ENCODE measurements at places on chromosomes 1 and 21. TPM values are rescaled to one million over a fixed set of nuclear protein-coding genes. Genes with fewer than 3 reads are reported as not detected.

- no peak for DNase-seq
Measured at GRCh38 chr1:186188004-186188539, 187.0 kb downstream of the TPR start.

The LAMC1 gene
- total RNA-seq = not detected

DNA sequence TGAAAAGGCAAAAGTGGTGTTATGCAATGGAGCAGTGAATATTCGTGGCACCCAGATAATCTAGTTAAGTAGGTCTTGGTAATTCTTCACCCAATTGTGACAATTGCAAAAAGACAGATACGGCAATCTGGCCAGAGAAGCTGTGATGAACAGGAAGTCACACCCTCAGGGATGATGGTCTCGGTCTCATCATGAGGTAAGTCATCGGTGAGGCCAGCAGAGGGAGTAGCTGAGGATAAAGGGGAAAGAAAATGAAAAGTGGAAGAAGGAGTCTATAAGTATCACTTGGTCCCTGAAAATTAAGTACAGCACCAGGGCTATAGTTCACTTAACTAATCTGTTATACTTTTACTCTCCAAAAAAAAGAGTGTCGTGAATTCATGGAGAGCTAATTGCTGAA, 258.8 kb upstream of the NCAM2 start:
- no peak for DNase-seq

DNA sequence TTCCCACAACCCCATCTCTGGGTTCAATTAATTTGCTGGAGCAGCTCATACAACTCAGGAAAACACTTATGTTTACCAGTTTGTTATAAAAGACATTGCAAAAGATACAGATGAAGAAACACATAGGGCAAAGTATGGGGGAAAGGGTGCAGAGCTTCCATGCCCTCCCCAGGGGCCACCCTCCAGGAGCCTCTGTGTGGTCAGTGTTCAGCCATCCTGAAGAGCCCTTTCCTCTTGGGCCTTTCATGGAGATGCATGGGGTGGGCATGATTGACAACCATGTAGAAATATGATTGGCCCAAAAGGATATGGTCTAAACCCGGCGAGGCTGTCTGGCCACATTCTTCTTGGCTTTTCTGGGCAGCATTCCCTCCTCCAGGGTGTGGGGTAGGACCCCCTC, 56.8 kb upstream of the PDE9A start:
- no peak for DNase-seq

DNA sequence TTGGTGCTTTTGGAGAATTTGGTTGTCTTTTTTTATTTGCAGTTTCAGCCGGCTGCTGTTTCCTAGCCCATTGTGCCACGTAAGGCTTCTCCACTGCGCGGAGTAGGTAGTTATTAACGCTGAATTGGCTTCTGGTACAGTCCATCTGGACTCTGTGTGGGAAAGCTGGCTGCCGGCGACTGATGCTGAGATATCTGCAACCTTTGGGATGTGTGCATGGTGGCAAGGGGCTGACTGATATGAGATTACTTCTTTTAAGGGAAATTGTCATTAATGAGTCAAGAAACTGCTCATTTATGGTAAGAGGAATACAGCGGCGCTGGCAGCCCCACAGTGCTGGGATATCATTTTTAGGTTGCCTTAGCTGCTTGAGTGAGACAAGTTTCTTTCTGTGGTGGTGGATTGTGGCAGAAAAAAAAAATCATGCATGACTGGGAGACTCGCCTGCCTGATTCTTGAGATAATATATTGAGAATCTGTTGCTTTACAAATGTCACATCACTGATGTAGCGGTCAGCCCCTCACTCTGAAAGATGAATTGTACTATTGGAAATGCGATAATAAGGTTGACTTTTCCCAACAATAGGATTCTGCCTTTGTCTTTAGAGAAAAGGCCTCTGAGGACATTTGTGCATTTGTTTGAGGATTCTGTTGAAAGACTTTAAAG, 2.5 kb upstream of the ELAVL4 start:
- no peak for DNase-seq

GRCh38 chr1:30476476-30476875, 246.9 kb downstream of the MATN1 start:
- no peak for DNase-seq

DNA sequence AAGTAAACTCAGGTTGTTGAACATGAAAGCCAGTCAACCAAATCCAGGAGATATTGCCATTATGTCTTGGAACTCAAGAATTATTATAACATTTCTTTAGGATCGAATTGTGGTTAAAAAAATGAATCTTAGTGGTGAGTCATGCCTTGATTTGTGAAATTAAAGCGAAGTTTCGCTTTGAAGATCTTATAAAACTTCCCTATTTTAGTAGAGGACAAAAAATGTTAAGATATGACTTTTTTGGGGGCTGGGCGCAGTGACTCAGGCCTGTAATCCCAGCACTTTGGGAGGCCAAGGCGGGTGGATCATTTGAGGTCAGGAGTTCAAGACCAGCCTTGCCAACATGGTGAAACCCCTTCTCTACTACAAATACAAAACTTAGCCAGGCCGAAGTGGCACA, 39.5 kb upstream of the PTBP2 start:
- DNase-seq = no peak

DNA sequence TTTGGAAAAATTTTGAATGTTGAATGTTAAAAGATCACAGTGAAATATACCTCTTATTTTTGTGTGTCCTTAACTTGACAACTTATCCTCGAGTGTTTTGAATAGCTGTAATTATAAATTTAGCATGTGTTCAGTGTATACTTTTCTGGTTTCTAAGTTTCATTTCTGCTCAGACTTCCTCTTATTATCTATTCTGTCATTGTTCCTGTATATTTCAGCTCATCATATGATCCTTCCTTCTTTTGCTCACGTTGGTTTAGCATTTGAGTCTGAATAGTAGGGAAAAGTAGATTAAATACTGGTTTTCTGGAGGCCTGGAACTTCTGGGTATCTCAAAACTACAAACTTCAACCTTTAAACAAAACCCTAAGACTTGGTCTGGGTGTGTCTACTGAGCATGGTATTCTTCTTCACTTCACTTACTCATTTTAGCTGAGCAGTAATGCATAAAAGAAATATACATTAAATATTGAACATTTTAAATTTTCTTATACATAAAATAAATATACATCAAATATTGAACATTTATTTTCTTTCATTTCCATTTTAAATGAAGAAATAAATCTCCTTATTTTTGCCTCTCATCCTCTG, 3.3 kb upstream of the ATP6V1G3 start:
- DNase-seq = no peak

The DNASE2B gene
- not detected for total RNA-seq

DNA sequence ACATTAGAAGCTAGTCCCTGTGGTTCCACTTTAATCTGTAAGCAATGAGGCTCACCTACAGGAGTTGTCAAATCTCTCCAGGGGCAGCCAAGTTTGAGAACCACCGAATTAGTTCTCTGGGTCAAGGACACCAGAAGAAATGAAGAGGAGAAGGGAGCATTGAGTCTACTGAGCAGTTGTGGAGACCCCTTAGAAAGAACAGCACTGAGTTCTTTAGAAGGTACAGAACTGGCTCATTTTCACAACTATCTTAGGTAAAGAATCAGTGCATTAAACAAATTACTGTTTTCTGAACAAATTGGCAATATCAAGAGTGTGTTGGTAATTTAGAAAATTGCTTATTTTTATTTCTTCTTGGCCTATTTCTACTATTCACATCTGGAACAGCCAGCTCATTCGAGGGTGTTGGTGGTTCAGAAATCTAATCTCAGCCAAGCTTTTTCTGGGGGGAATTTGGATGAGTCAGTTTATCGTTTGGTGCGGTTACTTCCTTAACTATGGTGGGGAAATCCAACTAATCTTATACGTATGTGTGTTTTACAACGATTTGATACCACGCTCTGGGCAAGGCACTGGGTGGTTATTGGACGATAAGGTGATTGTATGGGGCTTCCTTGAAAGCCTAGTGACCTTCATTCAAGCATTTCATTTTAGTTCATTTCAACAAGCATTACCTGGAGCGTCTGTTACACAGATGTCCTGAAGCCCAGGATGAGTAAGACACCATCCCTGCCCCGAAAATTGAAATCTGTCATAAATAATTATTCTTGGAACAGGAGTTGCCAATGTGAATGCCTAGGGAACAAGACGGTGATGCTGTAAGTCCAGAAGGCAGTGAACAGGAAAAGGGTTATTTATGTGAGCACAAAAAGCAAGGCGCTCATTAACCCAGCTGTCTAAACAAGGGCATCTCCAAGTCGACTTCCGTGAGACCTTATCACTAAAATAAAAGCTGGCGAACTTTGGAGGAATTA, 52.0 kb upstream of the TMPRSS2 start:
- DNase-seq = no peak

GRCh38 chr1:217090060-217090911, 367.1 kb upstream of the ESRRG start:
- DNase-seq = no peak

GRCh38 chr1:68979891-68980290, 483.0 kb upstream of the DEPDC1 start:
- DNase-seq = no peak

The MSTO1 gene
- total RNA-seq = 61.6 TPM

DNA sequence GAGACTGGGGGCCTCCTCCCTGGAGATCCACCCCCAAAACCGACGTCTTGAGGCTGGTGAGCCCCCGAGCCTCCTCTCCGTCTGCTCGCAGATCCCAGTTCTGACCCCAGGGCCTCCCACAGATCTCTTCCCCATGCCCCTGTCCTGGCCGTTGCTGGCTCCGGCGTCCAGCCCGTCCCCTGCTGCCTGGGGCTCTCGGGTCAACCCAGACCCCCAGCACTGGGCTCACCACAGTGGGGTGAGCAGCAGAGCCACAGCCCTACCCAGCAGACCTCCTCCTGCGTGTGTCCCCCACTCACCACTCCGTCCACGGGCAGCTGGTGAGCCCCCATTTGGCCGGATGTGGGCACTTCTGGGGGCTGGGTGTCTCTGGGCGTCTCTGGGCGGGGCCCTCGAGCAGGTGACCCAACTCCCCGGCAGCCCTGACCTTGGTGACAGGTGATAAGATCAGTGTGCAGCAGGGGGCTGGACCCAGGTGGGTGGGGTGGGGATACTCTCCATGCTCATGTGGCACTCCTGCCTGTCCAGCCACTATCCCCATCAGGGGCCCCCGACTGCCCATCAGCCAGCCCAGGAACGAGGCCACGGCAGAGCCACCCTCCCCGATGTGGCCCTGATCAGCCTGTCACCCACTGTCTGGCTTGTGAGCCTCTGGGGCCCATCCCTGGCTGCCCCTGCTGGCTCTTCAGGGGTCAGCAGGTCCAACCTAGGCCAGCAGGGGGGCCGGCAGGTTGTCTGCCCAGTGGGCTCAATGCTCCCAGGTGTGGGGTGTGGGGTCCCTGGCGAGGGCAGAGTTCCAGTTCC, 709 bp downstream of the TNFRSF14 start:
- DNase-seq = peak; percentile 77

The SEC16B gene
- total RNA-seq = not detected

DNA sequence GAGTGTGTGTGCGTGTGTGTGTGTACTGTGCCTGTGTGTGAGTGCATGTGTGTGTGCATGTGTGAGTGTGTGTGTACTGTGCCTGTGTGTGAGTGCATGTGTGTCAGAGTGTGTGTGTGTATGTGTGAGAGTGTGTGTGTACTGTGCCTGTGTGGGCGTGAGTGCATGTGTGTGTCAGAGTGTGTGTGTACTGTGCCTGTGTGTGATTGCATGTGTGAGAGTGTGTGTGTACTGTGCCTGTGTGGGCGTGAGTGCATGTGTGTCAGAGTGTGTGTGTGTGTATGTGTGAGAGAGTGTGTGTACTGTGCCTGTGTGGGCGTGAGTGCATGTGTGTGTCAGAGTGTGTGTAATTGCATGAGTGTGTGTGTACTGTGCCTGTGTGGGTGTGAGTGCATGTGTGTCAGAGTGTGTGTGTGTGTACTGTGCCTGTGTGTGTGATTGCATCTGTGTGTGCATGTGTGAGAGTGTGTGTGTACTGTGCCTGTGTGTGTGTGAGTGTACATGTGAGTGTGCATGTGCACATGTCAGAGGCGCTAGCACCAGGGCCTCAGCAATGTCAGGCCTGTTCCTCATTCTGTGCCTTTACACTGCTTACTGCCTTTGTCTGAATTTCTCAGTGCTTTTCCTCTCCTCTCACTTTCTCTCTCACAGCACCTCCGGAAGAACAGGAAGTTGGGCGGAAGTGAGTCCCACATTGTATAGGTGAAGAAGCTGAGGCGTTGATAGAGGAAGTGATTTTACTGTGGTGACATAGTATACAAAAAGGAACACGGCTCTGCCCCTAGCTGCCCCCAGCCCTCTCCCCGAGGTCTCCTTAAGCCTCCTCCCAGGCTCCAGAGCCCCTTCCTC, 4.9 kb downstream of the SLC5A9 start:
- DNase-seq = peak; percentile 55

DNA sequence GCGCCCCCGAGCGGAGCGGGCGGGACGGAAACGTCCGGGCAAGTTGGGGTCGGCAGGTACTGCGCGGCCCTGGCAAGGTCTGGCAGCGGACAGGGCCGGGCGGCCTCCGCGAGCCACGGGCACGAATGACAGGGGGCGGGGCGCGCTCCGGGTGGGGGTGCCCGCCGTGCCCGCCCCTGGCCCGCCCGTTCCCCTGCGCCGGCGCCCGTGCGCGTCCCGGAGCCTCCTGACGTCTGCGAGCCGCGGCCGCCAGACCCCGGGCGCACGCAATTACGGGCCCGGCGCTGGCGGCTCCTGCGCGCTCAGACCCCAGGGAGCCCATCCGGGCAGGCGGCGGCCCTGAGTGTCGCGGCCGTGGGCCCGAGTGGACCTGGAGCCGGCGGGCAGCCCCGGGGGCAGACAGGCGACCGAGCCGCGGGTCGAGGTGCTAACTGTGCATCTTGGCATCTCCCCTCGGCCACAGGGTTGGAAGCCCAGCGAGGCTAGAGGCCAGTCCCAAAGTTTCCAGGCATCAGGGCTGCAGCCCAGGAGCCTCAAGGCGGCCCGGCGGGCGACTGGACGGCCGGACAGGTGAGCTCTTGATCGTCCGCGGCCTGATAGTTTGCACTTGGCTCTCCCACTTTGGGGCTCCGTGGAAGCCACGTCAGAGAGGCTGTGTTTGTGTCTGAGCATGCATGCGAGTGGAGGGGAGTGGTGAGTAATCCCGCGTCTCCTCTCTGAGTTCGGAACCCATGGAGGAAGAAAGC, 918 bp downstream of the MIB2 start:
- no peak for DNase-seq

GRCh38 chr21:43287795-43288755, 119.3 kb downstream of the CRYAA start:
- DNase-seq = no peak

DNA sequence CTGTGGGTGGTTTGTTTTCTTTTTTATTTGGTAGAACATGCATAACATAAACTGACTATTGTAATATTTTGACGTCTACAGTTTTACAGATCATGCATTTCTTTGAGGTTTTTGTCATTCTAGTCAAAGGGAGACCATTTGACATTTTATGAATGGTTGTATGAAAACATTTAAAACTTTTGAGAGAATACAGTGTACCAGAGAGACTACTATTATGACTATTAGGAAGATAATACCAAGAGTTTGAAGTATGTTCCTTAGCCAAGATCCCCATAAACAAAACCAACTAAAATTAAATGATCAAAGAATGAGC, 37.3 kb upstream of the RHOU start:
- DNase-seq = no peak

Data from activated CD8-positive, alpha-beta T cell treated with anti-CD3 and anti-CD28 coated beads, Interleukin-2, amount 10 ng/mL, durations not matched to agents 7 days and 5 days (primary cell).